Dermis blood vessel endothelial cell (primary cell): ENCODE measurements at places on chromosomes 7 and 10. TPM values are rescaled to one million over a fixed set of nuclear protein-coding genes. Genes with fewer than 3 reads are reported as not detected.

GRCh38 chr10:89025453-89025852 lies 34.9 kb downstream of the FAS start:
- DNase-seq: no peak

DNA sequence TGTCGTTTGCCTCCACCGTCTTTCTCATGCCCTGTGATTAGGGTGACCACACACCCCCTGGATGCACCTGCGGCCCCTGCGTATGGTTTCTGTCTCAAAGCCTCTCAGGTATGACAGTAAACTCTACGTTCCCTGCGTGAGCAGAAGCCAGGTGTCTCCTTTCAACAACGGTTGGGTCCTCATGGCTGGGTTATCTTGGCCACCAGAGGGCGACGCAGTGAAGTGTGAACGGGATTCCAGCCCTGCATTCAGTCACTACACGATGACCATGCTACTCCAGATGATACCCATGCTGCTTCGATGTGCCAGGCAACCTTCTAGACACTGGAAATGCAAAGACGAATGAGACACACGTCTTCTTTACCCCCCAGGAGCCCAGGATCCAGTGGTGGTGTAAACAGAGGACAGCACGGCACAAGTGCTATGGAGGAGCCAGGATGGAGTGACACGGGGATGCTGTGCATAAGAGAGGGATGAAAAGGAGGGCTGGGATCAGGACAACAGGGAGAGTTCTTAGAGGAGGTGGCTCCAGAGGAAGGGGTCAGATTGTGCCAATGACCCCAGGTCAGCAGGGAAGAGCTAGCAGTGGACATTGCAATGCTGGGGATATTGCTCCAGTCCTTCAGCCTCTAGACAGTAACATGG lies 228.1 kb upstream of the PFKP start:
- peak; percentile 77 for DNase-seq

- no peak for DNase-seq
Observed at GRCh38 chr10:100148353-100149211, 37.2 kb downstream of the ERLIN1 start.

The CHRM2 gene
- not detected in 2 replicates for total RNA-seq

DNA sequence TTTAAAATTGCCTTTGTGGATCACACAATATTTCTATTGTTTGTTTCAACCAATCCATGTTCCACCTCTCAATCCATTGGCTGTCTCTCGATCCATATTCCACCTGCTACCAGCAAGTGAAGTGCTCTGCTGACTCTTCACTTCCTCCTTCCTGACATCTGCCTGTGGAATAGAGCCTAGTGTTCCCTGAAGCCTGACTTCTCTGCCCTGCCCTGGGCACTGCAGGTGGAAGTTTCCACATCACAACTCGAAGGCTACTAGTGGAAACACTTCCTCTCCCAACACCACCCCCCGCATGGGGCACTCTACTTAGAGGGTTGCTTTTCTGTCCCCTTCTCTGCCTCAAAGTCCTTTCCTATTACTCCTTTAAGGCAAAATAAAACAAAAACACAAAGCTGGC lies 563.8 kb upstream of the IGFBP3 start:
- no peak for DNase-seq

The TFR2 gene
- 0.68 and 0.70 TPM in 2 replicates for total RNA-seq

DNA sequence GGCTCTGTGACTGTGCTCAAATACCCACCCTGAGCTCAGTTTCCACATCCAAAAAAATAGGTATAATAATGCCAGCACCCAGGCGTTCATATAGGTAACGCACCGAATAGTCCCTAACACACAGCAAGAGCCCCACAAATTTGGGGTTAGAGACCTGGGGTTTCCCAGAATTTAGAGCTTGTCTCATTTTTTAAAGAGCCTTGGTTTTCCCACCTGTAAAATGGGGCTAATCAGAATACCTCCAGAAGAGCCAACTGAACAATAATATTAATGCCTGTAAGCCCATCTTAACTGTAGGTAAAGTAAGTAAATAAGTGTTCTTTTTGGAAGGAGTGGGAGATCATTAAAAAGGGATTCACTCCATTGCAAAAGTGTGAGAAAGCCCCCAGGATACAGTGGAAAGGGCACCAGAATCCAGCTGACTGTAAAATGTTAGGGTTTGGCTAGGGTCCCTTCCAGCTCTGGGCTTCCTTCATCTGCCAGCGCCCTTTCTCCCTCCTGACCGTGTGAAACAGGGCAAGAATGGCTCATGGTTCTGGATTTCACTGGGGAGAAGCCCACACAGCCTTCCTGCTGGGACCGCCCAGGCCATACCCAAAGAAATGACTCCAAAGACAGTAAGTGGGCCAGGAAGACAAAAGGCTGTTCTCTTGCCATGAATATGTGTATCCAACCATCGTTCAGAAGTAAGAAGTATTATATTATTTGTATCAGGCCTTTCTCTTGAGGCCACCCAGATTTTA lies 2.1 kb downstream of the MTURN start:
- no peak for DNase-seq

- no peak for DNase-seq
Observed at GRCh38 chr7:148916186-148916585, 32.1 kb upstream of the EZH2 start.

The SMKR1 gene
- total RNA-seq: 0.09 and 0.17 TPM in 2 replicates

The CPN1 gene
- not detected in 2 replicates for total RNA-seq

The WBP1L gene
- 73.9 and 103 TPM in 2 replicates for total RNA-seq

The OR2A7 gene
- 0.05 TPM in 1 of 2 replicates, not detected in the other for total RNA-seq

GRCh38 chr10:114917459-114917858 lies 20.5 kb upstream of the TRUB1 start:
- DNase-seq: no peak

- no peak for DNase-seq
Observed at GRCh38 chr7:20698469-20698868, 83.0 kb downstream of the ABCB5 start.

The NPC1L1 gene
- total RNA-seq: not detected in 2 replicates

The RPP30 gene
- 34.9 and 38.6 TPM in 2 replicates for total RNA-seq

DNA sequence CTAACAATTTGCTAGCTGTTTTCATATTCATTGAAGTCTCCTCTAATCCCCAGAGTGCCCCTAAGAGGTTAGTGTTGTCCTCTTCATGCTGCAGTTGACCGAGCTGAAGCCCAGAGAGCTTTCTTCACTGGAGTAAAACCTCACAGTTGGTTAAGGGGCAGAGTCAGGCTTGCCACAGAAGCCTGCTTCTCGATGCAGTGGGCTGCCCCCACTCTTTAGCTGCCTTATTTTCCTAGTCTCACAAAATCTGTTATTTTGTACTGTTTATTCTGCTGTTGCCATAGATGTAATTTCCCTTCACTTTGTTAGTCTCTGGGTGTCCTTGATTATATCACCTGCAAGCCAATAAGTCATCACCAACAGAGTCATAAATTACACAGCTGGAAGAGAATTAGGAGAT lies 56.3 kb upstream of the ZPBP start:
- no peak for DNase-seq

DNA sequence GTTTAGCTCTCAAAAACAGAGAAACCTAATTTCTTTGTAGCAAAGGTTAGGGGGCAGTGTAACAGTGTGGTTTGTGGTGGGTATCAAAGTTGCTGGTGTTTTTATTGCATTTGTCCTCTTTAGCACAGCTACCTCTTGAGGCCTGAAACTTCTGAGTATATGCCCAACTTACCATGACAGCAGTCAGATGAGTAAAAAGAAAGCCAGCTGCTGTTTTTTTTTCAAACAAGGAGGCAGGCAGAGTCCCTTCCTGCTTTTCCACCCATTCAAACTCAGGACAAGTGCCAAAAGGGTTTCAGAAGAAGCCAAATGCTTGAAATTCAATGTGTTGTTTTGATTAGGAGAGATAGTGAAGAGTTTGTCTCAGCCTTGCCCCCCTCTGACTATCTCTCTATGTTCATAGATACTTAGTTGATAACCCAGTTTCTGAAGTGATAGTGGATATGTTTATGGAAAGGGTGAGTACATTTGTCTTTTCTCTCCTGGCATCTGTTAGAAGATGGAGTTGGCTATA lies 23.1 kb downstream of the GBF1 start:
- peak; percentile 35 for DNase-seq

The AKR1C4 gene
- not detected in 2 replicates for total RNA-seq

- DNase-seq: no peak
Observed at GRCh38 chr7:38448054-38448453, 174.6 kb upstream of the TARP start.

The SEMA3C gene
- total RNA-seq: 0.85 and 4.2 TPM in 2 replicates

DNA sequence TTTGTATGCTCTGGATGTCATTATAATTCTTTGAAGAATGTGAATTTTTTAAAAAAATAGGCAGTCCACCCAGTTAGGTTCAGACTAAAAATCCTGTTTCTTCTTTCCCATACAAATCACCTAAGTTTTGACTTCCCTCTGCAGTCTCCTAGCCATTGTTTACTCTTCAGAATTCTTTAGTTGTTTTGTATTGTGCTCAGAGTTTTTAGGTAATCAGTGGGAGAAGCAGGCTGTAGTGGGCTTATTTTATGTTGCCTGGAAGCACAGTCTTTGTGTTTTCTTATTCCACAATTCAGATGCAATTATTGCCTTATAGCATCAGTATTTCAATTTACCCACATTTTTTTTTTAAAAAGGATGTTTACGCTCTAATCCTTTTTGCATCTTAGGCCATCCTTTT lies 94.9 kb downstream of the AKAP9 start:
- no peak for DNase-seq

GRCh38 chr7:22885797-22886261 lies 63.2 kb upstream of the TOMM7 start:
- peak; percentile 19 for DNase-seq

- no peak for DNase-seq
Observed at GRCh38 chr7:158850545-158851102, 5.7 kb upstream of the DYNC2I1 start.

- DNase-seq: no peak
Observed at GRCh38 chr7:87512906-87513305, 37.4 kb upstream of the ABCB4 start.

DNA sequence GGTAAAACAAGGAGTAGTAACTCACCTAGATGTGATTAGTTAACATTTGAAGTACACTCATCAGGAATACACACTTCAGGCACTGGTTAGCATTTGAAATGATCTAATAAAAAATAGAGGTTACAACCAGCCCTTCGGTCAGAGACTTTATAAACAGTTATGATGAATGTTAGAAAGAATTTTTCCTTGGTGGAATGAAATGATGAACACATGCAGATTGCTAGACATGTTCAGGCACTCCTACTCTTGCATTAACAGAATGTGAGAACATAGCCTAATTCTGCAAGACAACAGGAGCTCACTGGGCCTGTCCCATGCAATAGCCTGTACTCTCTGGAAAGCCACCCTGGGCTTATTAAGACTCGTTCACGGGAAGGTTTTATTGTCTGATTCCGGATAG lies 47.3 kb upstream of the TECTB start:
- no peak for DNase-seq

DNA sequence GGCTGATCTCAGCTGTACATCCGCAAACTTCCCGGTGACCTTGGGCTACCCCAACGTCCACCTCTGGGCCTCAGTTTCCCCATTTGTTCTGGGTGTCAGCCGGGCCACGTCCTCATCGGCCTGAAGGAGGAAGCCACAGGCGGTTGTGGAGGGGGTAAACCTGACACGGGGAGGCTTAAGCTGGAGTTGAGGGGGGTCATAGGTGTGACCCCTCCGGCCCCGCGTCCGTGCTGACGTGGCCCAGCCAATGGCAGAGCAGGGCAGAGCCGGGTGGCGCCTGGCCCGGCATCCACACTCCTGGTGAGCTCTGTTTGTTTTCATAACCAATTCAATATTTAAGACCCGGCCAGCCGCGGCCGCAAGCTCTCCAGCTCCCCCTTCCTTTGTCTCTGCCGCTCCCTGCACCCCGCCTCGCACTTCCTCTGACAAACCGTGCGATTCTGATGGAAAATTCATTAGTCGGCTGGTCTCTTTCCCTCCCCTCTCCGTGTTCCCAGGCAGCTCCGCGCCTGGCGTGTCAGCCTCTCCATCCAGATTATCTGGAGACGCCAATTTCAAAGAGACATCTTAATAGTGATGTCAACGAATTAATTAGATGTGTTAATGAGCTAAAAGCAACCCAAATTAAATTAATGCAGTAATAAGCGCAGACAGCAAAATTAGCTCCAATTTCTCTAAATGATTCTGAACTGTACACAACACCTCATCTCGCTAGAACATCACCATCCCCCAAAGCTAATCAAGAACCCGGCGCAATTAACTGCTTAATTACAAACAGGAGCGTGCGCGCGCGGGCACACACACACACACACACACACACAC lies 55.4 kb downstream of the MICALL2 start:
- peak; percentile 78 for DNase-seq
